Lung (tissue), 17 donors: ENCODE measurements at places on chromosomes 1 and 21.

GRCh38 chr21:42698733-42699132 lies 45.3 kb downstream of the PDE9A start:
- DNase-seq, result no peak

DNA sequence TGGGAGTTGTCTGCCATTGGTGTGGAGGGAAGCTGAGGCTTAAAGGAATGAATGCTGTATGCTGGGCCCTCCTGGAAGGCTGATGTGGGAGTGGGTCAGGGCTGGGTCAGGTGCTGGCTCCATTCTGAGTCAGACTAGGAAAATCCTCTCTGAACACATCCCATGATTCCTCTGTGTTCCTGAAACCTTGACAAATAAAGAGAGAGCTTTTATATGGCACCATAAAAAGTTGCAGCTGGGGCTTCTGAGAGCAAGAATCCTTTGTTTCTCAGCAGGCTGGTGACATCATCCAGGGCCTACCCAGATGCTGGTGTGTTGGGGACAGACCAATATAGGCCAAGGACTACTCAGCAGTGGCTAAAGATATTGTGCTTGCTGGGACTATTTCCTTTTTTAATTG lies 27.8 kb upstream of the NFASC start:
- no peak for DNase-seq

DNA sequence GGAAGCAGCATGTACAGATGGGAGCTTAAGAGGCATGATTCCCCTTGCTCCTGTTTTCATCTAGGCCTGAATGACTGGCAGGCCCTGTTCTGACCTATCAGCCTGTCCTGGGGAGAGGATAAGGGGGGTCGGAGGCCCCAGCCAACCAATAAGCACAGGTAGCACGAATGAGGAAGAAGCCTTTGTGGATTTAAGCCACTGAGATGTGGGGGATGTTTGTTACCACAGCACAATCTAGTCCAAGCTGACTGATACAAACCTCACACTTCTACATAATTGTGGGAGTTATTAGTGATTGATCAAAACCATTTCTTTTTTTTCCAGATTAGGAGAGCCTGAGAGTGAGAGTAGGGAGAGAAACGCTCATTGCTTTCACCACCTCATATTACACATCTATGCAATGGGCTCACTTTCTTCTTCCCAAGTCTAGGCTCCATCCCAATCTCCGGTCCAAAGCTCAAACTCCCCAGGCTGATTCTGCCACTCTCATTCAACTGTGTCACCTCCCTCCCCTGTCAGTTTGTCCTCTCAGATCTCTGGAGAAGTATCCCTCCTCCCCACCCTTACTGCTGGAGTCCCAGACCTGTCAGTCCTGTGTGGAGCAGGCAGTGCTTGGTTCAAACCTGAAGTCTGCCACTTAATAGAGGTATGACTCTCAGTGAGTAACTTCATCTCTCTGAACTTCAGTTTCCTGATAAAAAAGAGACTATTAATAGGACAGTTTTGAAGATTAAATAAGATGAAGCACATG lies 220.5 kb downstream of the PTPRU start:
- DNase-seq, result no peak

DNA sequence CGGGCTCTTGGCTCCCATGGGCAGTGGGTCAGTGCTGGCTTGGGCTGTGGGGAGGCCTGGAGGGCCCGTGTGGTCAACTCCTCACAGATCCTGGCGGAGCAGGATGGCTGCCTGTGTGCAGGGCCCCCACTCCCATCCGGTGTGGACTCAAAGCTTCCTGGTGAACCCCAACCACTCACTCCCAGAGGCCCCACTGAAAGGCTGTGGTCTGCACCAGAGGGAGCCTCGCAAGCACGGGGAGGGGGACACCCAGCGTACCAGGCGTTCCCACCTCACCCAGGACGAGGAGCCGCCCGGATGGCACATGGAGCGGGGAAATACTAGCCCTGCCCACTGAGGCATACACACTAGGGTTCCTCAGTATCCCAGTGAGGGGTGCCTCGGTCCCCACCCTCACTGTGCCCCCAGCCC lies 75.4 kb upstream of the ACTRT2 start:
- no peak for DNase-seq

DNA sequence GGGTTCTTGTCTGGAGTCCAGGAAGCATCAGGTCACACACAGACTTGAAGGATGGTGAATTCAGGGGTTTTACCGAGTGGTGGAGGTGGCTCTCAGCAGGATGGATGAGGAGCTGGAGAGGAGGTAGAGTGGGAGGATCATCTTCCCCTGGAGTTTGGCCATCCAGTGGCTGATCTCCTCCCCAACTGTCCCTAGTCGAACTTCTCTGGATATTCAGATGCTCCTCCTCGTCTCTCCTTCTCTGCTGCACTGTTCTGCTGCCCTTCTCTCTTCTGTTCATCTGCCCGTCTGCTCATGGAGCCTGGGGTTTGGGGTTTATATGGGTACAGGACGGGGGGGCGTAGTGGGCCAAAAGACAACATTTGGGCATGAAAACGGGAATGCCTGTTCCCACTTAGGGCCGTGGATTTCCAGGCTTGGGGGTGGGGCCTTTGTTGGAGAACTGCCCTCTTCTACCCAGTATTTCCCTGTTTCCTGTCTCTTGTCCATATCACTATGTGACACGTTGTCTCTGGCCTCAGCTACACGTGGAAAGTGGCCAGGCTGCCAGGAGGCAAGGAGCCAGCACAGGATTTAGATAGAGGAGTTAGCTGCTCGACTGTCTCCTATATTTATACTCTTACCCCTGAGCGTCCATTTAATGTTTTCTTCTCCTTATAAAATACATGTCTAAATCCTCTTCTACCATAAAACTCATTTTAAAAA lies 76.7 kb downstream of the SIPA1L2 start:
- DNase-seq, result peak; percentile 89

- DNase-seq, result no peak
Observed at GRCh38 chr1:89608984-89609725, 23.8 kb upstream of the LRRC8C start.

DNA sequence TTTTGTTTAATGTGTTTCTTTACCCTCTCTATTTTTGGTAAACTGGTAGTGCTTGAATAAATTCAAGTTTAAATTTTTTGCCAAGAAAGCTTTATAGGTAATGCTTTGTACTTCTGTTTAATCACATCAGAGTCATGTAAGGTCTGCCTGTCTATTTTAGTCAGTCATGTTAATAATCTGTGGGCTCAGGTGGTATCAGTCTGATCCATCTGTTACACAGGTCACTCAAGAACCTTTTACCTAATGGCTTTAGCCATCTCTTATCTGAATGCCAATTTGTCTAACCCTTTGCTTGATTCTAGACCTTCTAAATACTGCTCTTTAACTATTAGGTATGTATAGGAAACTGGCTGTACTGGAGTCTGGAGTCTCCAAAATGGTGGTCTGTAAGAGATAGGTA lies 16.6 kb downstream of the MDM4 start:
- DNase-seq, result no peak

DNA sequence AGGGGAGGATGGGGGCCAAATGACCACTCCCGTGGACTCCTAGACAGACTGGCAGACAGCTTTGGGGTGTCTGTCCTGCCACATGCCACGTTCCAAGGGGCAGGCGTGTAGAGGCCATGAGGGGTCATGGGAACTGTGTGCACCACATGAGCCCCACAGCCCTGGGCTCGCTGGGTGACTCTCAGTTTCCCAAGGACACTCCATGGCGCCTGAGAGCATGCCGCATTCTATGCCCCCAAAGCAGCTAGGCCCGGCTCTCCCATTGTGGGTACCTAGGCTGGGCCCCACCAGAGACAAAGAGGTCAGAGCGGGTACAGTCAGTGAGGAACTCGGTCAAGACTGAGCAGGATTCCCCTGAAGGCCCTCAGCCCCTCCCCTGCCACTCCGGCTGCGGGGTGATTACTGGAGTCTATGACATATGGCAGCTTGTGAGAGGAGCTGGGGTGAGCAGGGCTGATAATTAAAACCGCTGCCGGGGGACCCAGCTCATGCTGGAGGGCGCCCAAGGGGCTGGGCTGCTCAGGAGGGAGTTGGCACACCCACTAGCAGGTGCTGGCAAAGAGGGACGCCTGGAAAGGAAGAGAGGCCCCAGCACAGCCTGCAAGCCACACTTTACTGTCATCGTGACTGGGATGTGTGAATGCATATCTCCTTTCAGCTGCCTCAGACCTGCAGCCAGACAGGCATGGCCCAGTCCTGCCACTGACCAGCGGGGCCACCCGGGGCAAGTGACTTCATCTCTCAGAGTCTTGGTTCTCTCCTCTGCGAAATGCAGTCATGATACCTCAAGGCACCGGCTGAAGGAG lies 8.4 kb downstream of the LRP8 start:
- no peak for DNase-seq

- DNase-seq, result no peak
Observed at GRCh38 chr1:33973799-33974545, 110.1 kb downstream of the HMGB4 start.

DNA sequence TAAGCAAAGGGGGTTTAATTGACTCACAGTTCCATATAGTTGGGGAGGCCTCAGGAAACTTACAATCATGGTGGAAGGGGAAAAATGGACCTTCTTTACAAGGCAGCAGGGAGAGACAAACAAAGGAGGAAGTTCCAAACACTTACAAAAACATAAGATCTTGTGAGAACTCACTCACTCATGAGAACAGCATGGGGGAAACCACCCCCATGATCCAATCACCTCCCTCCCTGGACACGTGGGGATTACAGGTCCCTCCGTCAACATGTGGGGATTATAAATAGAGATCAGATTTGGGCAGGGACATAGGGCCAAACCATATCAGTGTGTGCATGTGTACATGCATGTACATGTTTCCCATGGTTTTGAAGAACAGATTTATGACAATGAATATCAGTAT lies 5.5 kb upstream of the SMG7 start:
- no peak for DNase-seq

DNA sequence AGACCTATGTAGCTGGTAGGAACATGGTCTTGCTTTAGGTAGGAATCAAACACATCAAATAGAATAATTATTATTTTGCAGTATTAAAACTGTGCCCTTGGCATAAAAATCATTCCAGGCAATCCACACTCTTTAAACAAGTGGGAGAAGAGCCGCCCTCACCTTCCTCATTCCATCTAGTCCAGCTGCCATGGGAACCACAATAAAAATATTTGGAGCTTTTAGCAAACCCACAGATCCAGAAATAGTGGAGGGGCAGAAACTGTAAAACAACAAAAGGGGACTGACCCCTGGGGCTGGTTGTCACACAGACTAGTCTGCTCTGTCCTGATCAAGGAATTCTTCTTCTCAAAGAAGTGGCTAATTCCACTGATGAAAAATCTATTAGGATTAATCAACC lies 61.6 kb downstream of the PTPRC start:
- DNase-seq, result no peak

GRCh38 chr1:59123081-59123681 lies 173.7 kb upstream of the FGGY start:
- DNase-seq, result no peak
